Amniotic epithelial cell (primary cell): ENCODE measurements at places on chromosomes 16 and 17.

DNA sequence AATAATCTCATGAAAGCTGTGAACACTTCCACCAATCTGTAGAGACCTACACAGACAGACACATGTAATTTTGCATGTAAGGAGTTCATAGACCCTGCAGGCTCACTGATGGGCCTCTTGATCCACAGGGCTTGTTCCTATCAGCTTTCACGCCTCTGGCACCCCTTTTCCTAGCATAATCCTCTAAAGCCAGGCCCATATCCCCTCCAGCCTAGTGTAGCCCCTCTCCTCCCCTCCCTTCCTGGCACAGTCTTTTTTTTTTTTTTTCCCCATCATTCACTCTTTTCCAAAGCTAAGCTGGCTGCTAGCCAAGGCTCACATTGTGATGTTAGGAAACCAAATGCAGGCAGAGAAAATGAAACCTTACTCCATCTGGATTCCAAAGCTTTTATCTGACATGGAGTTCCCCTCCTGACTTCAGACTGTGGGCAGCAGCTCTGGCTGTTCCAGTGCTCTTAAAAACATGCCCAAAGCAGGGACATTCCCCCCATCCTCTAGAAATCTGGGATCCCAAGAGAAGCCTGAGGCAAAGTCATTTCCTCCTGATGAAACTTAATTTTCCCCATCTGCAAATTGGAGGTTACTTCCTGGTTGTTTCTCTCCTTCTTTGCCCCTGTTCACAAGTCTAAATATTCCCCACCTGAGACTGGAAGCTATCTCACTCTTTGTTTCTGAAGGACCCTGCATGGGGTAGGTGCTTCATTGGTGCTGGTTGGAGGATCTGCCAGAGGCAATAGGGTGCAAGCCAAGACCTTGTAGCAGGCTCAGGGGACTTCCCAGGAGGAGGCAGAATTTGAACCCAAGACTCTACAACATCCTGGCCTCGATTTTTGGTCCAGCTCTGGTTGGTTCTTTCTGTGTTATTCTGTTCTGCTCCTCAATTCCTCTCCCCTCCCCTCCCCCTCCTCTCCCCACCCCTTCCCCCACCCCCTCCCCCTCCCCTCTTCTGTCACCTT lies 9.9 kb upstream of the CCL5 start:
- peak; percentile 72 for DNase-seq

DNA sequence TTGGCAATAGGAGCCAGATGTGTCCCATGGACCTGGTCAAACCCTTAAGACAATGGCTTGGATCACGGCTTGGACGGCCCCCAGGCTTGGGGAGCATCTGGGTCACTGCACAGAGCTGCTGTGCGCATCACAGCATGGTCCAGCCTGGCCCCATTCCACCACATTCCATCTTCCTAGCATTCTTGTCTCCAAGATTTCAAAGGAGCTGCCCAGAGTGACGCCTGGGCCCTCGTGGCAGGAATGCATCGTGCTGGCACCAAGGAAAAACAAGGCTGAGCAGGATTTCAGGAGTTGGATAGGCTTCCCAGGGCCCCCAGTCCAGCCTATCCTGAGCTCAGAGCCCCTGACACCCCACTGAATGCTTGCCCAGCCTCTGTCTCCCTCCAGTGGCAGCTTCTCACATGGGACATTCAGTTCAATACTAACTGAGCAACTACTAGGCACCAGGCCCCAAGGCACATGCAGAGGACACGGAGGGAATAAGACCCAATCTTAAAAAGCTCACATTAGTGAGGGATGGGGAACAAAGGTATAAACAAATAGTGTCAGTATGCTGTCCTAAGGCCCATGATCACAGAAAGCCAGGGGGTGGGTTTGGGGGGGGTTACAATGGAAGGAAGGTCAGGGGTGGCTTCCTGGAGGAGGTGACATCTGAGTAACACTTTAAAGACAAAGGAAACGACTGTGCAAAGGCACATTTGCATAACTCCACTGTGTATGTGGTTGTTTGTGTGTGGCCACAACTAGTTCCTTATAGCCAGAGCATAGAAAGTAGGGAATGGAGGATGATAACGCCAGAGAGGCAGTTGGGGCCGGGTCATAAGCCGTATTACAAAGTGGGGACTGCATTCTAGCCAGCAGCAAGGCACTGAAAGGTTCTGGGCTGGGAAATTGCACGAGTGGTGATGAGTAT lies 34.1 kb downstream of the TK2 start:
- DNase-seq, result peak; percentile 73

- no peak for DNase-seq
Measured at GRCh38 chr17:14332331-14332730, 31.4 kb downstream of the HS3ST3B1 start.

GRCh38 chr16:12829096-12829888 lies 25.6 kb upstream of the CPPED1 start:
- DNase-seq, result no peak

DNA sequence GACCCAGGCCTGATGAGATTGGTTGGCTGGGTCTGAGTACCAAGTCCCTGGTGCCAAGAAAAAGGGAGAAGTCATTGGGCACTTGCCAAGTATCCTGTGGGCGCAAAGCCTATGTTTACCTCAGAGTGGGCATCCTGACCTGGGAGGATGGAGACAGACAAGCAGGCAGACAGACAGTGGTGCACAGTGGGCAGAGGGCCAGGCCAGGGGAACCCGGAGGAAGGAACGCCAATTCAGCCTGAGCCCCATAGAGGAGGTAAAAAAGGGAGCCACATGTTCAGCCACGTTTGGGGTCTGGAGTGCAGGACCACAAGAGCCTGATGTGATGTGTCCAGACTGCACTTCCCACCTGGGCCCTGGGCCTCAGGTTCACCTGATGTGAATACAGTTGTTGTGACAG lies 5.4 kb downstream of the PHKG2 start:
- DNase-seq, result no peak

GRCh38 chr16:8962393-8963009 lies 1.2 kb downstream of the USP7 start:
- no peak for DNase-seq

- no peak for DNase-seq
Measured at GRCh38 chr16:86283944-86284343, 226.4 kb upstream of the FOXF1 start.

DNA sequence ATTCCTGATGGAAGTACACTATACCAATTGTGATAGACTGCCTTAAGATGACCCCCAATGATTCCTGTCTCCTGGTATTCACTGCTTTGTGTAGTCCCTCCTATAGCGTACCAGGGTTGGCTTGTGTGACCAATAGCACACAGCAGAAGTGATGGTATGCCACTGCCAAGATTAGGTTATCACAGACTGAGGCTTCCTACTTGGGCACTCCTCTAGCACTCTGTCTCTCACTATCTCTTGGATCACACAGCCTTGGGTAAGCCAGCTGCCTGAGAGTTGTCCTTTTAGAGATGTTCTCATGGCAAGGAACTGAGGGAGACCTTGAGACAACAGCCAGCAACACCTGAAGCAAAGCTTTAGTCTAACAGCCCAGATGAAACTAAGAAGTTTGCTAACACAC lies 12.7 kb upstream of the AMFR start:
- no peak for DNase-seq

DNA sequence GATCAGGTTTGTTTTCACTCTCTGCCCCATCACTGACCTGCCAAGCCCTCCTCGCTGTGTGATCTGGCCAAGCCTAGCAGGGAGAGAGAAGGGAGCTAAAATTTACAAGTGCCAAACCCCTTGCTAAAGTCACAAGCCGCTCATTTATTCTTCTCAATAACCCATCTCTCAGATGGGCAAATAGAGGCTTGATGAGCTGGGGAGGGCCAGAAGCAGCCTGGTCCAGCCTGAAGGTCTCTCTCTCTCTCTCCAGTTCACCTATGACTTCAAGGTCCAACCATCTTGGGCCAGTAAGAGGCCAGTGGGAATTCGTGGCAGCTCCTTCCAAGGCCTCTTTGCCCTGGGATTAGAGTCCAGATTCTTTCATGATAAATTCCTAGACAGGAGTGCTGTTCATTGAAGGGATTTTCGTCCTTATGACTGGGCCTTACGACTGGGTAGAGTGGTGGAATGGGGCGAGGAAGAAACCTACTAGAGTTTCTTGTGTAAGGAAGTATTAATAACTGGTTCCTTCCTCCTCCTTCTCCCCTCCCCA lies 3.4 kb downstream of the CA7 start:
- no peak for DNase-seq

DNA sequence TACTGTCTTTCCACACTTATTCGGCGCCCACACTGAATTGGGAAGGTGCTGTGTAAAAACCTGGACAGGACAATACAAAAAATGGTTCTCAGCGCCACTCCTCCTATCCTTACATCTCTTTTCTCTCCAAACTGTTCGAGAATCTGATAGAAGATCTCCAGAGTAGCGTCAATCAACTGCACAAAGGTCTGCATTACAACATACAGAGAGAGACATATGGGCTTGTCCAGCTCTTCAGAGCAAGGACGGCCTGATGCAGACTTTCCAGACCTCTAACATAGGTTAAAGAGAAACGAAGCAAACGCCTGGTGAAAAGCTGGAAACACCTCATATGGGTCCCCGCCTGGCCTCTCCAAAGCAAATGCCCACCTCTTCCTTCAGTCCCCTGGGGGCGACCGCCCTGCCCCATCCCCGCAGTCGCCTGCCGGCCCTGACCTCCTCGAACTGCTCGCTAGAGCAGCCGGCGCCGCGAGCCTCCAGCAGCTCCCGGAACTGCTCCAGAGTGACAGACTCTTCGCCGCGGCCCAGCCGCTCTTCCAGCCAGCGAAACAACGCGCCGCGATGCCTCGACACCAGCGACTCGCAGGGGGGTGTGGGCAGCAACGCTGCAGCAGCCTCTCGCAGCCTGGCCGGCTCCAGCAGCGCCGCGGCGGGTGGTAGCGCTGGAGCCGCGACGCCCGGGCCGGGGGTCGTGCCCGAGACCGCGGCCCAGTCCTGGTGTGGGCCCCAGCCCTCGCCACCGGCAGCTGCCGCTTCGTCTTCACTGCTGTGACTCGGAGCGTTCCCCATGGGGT lies 526 bp downstream of the ZZEF1 start:
- peak; percentile 26 for DNase-seq

- DNase-seq, result no peak
Measured at GRCh38 chr17:83178533-83179304, 99.3 kb downstream of the METRNL start.
